ENCODE measurements at places on chromosomes 16 and 17.

GRCh38 chr17:72446525-72447250, 325.9 kb downstream of the SOX9 start:
- DNase-seq, result no peak

DNA sequence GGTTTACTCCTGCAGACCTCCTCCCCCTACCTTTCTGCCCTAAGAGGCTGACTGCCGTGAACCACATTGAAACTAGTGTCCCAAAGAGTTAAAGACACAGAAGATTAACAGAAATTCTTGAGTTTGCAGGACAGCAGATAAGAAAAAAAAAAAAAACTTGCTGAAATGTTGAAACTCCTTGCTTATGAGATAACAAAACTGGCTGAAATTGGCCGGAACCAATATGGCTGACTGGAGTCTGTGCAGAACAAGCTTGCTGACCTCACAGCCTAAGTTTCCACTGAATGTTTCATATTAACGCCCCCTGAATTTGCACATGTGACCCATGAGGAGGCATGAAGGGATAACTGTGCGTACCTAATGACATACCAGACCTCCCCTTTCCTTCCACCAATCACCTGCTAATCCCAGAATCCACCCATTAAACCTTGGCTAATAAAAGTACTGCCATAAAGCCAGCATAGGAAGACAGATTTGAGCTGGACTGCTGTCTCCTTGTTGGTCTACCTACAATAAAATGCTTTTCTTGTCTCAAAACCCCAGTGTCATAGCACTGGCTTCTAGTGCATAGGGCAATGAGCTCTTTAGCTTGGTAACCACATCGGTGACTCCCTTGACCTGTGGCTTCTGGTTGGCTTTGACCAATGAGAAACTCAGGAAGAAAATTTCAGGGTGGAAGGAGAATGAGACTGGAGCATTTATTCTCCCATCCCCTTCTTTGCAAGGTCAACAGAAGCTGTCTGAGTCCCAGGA, 80.1 kb downstream of the PMP22 start:
- DNase-seq, result no peak

GRCh38 chr17:6797718-6798351, 21.8 kb downstream of the FBXO39 start:
- no peak for DNase-seq

DNA sequence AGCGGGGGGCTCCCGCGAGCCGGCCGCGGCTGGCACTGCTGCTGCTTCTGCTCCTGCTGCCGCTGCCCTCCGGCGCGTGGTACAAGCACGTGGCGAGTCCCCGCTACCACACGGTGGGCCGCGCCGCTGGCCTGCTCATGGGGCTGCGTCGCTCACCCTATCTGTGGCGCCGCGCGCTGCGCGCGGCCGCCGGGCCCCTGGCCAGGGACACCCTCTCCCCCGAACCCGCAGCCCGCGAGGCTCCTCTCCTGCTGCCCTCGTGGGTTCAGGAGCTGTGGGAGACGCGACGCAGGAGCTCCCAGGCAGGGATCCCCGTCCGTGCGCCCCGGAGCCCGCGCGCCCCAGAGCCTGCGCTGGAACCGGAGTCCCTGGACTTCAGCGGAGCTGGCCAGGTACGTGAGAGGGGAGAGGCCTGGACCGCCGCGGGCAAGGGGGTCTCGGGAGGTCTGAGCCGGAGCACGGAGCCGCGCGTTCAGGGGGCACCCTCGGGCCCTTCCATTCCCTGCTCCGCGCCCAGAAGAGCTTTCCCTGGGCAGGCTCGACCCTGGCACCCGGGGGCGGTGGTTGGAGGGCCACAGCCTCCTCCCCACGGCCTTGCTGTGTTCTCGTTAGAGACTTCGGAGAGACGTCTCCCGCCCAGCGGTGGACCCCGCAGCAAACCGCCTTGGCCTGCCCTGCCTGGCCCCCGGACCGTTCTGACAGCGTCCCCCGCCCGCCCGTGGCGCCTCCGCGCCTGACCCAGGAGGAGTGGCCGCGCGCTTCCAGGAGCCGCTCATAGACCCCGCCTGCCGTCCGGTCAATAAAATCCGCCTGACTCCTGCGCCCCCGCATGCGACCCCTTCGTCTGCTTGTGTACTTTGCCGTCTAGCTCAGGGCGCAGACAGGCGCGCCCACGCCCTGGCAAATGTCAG, 591 bp downstream of the NPW start:
- no peak for DNase-seq

- DNase-seq, result no peak
Measured at GRCh38 chr17:65685110-65685509, 123.7 kb upstream of the AXIN2 start.

DNA sequence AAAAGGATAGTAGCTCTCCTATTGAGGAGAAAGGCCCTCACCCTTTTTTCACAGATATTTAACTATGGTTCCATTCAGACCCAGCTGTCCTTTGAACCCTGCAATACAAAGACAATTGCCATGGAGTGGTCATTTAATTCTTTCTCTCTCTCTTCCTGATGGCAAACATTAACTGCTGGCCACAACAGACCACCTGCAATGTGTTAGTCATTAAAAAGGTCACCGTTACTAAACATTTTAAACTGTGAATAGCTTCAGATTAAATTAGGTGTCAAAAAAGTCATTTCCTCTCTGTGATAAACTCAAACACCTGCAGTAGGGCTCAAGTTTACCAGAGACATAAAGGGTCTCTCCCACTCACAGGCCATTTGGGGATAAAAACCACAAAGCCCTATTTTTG, 697.2 kb downstream of the TOX3 start:
- no peak for DNase-seq

DNA sequence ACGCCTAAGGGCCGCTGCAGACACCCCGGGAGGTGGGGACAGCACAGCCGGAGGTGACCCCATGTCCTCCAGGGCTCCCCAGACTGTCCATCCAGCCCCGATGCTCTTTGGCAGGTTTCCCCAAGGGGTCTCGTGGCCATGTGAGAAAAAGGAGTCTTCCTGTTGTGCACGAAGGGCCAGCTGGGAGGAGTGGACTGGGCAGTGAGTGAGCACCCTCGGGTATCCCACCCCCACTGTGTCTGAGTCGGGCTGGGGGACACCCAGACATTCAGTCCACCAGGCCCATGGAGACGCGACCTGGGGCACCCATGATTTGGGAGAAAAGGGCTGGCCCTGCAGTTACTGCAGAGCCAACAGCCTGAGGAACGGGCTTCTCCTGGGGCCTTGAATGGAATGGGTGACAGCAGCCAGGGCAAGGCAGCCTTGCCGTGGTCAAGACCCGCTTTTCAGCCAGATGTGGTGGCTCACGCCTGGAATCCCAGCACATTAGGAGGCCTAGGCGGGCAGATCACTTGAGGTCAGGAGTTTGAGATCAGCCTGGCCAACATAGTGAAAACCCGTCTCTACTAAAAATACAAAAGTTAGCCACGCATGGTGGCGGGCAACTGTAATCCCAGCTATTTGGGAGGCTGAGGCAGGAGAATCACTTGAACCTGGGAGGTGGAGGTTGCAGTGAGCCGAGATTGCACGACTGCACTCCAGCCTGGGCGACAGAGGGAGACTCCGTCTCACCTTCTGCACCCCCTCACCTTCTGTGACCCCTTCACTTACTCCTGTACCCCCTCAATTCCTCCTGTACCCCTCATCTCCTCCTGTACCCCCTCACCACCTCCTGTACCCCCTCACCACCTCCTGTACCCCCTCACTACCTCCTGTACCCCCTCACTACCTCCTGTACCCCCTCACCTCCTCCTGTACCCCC, 24.1 kb upstream of the CAPN15 start:
- no peak for DNase-seq

- peak; percentile 11 for DNase-seq
Measured at GRCh38 chr17:41451154-41451728, 10.5 kb upstream of the KRT38 start.

DNA sequence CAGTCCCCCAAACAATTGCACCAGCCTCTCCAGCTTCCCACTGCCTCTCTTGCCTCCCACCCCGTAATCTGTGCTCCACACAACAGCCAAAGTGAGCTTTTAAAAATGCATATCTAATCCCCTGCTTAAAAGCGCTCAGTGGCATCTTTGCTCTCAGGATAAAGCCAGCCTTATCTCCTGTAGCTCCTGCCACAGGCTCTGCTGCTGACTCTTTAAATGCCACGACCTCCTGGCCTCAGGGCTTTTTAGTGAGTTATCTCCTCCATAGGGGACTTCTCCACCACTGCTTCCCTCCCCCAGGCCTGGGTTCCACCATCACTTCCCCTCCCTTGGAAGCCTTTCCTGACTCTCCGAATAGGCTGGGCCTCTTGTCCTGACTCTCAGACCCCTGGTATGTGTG, 98.6 kb downstream of the GNAO1 start:
- no peak for DNase-seq

DNA sequence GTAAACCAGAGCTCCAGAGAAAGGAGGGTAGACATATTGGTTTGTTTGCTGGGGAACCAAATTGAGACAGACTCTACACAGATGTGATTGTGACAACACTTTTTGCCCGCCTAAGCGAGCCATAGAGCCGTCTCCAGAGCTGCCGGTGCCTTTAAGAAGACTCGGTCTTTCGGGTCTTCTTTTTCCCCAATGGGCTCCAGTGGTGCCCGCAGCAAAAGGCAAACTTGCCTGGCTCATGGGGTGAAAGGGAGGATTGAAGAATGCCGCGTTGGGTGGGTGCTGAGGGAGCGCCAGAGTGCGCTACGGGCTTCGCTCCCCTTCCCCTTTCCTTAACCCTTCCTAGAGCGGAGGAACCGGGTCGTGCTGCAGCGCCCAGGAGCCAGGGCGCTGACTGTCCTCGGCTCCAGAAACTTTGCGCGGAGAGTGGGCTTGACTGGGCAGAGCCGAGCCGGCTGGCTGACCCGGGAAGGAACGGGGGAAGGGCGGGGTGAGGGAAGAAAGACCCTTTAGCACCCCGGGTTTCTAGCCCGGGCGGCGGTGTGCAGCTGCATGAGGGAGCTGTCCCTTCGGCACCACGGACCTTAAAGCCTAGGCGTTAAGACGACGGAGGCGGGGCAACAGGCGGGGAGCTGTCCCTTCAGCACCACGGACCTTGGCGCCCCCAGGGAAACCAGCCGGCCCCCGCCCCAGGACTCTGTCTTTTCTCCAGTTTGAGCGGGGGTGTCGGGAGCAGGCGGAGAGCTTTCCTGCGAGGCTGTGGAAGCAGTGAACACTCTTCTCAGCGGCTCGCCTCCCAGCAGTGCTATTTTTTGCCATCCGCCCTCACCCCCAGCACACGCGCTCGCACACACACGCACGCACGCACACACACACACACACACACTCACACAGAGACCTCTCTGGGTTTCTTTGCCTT, at the start of gene CACNG3:
TSS of gene CACNG3 (plus strand) at position 880 of the 916 bp plus-strand sequence. CDS start 420 bp downstream, outside the sequence.
- peak; percentile 66 for DNase-seq

DNA sequence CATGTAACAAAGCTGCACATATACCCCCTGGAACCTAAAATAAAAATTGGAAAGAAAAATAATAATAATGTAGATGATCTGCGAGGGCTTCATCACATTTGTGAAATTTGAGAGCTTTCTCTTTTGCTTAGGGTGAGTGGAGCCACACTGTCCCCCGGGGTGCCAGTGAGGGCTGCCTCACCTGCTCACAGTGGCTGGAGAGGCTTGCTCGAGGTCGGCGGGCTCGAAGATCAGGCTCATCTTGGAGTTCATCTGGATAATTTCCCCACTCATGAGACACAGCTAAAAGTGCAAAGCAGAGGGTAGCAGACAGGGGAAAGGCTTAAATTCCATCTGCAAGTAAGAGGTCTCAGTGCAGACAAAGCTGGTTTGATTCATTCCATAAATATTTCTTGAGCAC, 123.8 kb downstream of the DNAH3 start:
- no peak for DNase-seq

GRCh38 chr17:38428112-38428642, at the start of gene ARHGAP23:
ARHGAP23 (plus strand) TSS chr17:38428464; CDS start chr17:38428486, 22 bp downstream.
- DNase-seq, result peak; percentile 86

GRCh38 chr17:82780971-82781893, 29.4 kb downstream of the TBCD start:
- no peak for DNase-seq

- no peak for DNase-seq
Measured at GRCh38 chr17:81251094-81251708, 12.1 kb downstream of the NDUFAF8 start.

- peak; percentile 63 for DNase-seq
Measured at GRCh38 chr17:81641825-81642489, 5.0 kb downstream of the TSPAN10 start.

DNA sequence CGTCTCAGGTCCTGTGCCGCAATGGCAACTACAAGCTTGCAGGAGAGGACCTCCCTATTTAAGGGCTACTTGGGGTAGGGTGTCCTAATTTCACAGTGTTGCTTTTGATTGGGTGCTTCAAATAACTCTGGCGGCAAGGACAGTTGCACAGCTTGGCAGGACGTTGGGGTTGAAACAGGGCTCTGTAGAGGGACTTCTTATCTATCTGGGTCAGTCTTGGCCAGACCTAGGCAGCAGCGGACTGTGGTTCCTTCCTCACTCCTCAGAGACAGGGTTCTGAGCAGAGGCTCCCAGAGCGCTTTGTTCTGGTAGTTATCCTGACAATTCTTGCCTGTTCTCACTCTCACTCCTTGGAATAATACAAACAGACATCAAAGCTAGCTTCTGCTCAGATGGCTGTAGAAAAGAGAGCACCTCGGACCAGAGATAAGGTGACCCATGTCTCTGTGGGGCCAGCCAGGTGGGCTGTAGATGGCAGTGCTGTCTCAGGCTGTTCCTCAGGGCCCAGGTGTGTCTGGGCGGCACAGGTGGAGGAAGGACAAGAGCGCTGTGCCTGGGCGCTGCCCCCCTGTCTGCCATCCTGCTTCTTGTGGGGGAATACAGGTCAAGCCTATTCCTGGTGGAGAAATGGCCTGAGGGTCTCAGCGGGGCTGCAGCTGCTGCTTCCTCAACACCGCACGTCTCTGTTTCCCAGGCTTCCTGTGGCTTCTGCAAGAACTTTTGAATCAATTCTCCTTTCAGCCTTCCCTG, 61.0 kb downstream of the PLD6 start:
- no peak for DNase-seq

DNA sequence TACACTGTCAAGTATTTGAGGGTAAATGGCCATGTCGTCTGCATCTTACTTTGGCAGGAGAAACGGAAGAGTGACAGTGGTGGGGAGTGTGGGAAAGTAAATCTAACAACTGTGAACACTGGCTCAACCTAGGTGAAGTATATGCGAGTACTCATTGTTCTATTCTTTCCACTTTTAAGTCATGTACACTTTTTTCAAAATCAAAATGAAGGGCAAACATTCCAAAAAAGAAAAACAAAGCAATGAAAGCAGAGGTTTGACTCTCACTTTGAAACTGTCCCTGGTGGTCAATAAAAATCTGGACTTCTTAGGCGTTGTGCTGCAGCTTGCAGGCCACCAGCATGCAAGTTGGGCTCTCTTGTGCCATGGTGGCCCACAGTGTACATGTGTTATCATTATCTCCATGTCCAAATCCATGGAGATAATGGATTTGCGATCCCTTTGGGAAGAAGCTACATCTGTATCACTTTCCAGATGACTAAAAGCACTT, 32.7 kb downstream of the STAT5B start:
- DNase-seq, result no peak

DNA sequence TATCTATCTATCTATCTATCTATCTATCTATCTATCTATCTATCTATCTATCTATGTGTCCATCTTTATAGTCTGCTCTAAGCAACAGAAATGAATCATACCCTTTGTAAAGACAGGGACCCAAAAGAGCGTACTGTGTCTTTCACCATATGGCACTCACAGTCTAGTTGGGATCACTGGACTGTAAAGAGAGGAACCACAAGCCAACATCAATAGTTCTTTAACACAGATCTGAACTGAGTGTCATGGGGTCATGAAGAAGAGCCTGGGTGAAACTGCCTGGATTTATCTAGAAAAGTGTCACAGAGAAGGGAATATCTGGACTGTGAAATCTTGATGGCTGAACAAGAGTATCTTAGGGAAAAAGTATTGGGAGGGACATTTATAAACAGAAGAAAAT, 619.1 kb upstream of the SOX9 start:
- DNase-seq, result no peak

Measured in ACHN (cell line).